ENCODE measurements at places on chromosomes 11 and 22.
A peak's percentile ranks its signal among the peaks of the same experiment; 100 is the strongest.

GRCh38 chr11:45245218-45246045 lies 40.7 kb downstream of the SYT13 start:
- DNase-seq = no peak

- no peak for DNase-seq
Observed at GRCh38 chr11:124707829-124708228, 31.9 kb upstream of the NRGN start.

DNA sequence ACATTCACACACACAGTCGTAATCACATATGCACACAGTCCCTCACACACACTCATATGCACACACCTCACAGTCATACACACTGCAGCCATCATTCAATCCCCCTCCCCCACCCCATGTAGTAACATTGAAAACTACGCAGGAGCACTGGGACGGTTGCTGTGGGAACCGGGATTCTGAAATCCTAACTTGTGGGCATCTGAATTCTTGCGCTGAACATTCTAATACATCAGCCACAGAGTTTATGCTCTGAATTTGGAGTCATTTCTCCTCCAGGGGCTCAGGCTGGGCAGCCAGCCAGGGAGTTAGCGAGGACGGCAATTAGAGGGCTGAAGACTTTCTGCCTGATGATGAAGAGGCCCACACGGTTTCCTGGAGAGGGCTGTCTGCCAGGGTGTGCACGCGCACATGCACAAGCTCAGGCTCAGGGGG lies 32.7 kb downstream of the CD6 start:
- no peak for DNase-seq

DNA sequence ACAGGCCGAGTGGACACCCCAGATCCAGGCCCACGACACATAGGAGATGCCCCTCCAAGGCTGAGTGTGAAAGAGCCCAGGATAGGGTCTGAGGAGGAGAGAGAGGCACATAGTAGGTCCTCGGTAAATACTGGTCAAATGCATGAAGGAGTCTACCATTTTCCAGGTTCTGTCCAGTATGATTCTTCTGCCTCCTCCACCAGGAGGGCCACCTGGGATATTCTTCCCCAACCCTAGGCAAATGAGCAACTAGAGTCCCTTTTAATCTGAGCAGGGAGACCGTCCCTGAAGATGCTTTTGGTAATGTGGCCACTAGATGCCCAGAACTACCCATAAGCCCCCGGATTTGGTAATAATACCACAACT lies 6.7 kb downstream of the PDGFB start:
- no peak for DNase-seq

DNA sequence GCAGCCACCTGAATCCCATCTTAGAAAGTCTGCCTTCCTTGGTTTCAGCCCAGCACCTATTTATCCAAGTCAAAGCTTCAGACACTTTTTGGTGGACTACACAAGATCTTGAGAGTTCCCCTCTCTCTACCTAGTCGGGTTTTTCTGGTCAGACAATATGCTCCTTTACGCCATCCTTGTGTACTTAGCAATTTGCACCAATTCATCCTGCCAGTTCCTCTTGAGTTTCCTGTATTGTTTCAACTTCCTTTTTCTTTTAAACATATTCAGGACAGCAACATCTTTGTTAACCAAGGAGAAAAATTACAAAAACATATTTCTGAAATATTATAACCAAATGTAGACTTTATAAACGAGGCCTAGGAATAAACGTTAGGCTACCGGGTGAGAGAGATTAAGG lies 368.2 kb upstream of the CADM1 start:
- no peak for DNase-seq

- DNase-seq = no peak
Observed at GRCh38 chr11:107591378-107592230, 657 bp downstream of the ELMOD1 start.

DNA sequence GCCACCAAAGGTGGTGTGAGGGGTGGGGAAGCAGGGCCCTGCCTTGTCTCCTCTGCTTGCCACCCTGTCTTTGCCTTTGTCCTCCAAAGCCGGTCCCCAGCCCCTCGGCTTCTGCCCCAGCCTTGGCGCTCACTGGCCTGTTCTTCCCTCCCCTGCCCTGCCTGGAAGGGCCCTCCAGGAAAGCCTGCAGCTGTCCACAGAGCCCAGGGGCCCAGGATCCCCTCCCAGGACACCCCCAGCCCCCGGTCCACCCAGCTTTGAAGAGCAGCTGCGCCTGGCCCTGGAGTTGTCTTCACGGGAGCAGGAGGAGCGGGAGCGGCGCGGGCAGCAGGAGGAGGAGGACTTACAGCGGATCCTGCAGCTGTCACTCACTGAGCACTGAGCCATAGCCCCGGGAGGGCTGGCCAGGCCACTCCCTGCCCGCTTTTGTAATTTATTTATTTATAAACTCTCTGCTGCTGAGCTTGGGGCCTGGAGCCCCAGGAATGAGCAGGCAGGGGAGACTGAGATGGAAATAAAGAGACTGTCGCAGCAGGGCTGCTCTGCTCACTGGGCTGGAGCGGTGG lies 1.3 kb upstream of the SSH3 start:
- peak; percentile 80 for DNase-seq

GRCh38 chr22:46672731-46673130 lies 52.5 kb downstream of the GRAMD4 start:
- DNase-seq = no peak

DNA sequence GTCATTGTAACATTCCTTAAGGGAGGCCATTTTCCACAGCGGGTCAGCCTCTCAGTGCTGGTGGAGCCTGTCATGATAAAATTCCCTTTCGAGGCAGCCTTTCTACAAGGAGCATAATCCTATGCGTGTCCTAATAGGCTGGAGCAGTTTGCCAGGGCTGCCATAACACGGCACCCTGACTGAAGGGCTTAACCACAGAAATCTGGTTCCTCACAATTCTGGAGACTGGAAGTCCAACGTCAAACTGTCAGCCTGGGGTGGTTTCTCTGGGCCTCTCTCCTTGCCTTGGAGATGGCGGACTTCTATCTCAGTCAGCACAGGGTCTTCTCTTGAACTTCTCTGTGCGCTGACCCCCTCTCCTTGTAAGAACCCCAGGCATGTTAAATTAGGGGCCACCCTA lies 1.4 kb upstream of the RGL4 start:
- no peak for DNase-seq
